Endodermal cell (in vitro differentiated cells): ENCODE measurements at places on chromosomes 7 and 10. TPM values are rescaled to one million over a fixed set of nuclear protein-coding genes. Genes with fewer than 3 reads are reported as not detected.

The LRMDA gene
- total RNA-seq: 3.9 to 5.1 TPM (median 5.1 TPM) in 3 replicates

DNA sequence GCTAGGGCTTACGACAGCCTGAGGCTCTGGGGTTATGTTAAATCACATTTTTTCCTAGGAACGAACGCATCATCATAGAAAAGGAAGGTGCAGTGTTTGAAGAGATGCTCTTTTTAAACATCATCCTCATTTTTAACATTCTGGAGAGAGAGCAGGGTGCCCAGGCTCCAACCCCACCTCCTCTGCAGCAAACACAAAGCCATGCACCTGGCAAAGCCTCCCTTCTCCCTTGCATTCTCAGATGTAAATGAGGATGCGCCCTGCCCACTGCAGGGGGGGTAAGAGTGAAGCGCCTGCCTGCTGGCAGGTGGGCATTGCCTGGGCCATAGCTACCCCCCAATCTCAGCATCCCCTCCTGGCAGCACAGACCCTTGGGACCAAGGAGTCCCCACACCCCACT lies 92.4 kb downstream of the PTPRN2 start:
- H3K27ac ChIP-seq: no peak overlapping the region
- H3K4me3 ChIP-seq: no peak overlapping the region
- no peaks in the 10 kb centered on the region for H3K27me3 ChIP-seq
- H3K36me3 ChIP-seq: no peaks in the 10 kb centered on the region

DNA sequence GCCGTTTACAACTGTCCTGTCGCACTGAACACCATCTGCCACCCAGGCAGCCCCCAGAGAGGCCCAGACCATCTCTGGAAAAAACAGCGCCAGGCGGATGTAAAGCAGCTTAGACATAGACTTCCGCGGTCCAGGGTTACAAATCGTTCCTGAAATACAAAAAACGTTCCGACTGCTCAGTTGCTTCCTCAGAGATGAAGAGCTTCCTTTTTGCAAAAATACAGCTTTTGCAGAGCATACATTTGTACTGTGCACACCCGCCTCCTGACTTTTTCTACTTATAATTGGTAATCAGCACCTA lies 11.4 kb downstream of the DAGLB start:
- peak overlapping the region; percentile 57 for H3K27ac ChIP-seq
- no peaks in the 10 kb centered on the region for H3K4me1 ChIP-seq
- DNase-seq: no peak
- H3K27me3 ChIP-seq: no peaks in the 10 kb centered on the region
- H3K4me3 ChIP-seq: no peak overlapping the region
- peaks cover 41% of the 10 kb centered on the region for H3K36me3 ChIP-seq

DNA sequence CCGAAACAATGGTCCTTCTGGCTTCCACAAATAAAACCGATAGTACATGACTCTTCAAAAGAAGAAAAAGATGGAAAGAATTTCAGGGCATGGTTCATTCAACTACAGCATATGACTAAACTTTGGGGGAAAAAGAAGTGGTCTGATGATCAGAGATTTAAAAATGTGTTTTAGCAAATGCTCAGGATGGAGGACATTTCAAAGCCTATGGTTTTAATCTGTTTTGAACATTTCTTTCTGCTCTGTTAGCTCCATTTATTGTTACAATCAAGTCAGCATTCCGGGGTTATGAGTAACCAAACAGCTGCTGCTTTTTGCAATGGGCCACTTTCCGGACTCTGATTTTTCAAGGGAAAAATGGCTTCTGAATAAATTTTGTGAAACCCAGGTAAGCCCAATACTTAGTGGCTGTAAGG lies 142.4 kb downstream of the CUBN start:
- H3K4me1 ChIP-seq: no peaks in the 10 kb centered on the region
- H3K27ac ChIP-seq: peak overlapping the region; percentile 98
- no peaks in the 10 kb centered on the region for H3K27me3 ChIP-seq
- H3K36me3 ChIP-seq: no peaks in the 10 kb centered on the region
- peak; percentile 10 for DNase-seq
- H3K4me3 ChIP-seq: no peak overlapping the region

- peak; percentile 91 for DNase-seq
- no peak within 1 kb of the TSS for H3K27ac ChIP-seq
- peaks cover 21% of the 10 kb centered on the region for H3K36me3 ChIP-seq
- H3K4me3 ChIP-seq: peak within 1 kb of the TSS; percentile 78
- H3K4me1 ChIP-seq: peaks cover 4% of the 10 kb centered on the region
Measured at GRCh38 chr10:97713339-97713825, at the start of gene MARVELD1. Gene MARVELD1 (plus strand): TSS chr10:97713730. CDS start chr10:97713877, 147 bp downstream.

The CAMK2B gene
- 0.40 TPM in 1 of 3 replicates, not detected in the others for total RNA-seq

DNA sequence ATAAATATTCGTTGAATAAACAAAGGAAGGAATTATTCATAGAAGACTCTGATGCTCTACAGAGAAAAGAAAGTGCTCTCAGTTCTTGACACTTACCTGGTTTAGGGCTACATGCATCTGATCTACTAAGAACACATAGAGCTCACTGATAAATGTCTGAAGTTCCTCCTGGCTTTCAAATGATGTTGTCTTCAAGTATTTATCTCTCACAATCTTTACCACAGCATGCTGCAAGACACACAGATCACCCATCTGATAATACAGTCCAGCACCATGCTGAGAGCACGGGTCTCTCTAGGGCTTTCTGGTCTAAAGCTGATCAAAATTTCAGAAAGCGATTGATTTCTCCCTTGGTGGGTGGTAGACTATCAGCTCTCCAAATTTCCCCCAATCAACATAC lies 44.5 kb upstream of the MRPS16 start:
- H3K27me3 ChIP-seq: no peaks in the 10 kb centered on the region
- H3K36me3 ChIP-seq: no peaks in the 10 kb centered on the region
- H3K4me3 ChIP-seq: no peak overlapping the region
- H3K4me1 ChIP-seq: no peaks in the 10 kb centered on the region
- DNase-seq: no peak
